ENCODE measurements at places on chromosomes 11 and 22.
A peak's percentile ranks its signal among the peaks of the same experiment; 100 is the strongest.

DNA sequence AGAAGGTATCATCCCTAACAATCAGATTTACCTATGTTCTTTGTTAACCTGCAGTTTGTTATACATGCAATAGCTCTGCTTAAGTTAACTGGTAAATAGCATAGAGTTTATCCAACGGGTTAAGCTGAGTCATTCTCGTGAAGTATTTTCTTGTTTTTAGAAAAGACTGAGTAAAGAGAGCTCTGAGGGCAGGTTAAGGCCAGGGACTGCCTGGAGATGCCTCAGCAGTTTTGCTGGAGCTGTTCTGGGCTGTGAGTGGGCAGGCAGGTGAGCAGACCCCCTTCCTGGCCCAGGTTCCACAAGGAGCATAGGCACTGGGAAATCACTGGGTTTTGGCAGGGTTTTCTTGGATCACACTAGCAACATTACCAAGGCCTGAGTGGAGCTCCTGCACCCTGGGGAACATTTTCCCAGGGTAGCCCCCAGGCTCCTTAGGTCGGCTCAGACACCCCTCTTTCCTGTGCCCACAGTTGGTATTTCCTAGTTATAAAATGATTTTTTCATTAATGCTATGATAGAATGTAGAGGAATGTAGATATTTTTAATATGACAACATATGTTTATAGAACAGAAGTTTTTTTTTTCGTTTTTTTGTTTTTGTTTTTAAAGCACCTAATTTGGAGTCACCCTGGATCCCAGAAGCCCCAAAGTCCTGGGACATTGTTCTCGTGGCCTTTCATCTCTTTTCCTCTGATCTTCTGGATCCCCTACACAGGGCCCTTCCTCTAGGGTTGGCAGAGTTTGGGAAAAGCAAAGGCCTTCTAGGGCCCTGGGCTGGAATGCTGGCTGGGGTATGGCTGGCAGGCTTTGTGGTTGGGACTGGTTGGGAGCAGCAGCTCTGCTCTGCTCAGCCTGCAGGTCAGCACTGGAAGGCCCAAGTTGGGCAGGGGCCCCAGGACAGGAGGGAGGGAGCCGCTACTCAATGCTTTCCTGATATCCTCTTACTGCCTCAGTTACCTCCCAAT is 26.7 kb downstream of the IRAG1 start:
- ATAC-seq, result no peak

GRCh38 chr11:18063862-18064434 is 17.9 kb upstream of the TPH1 start:
- ATAC-seq, result no peak

DNA sequence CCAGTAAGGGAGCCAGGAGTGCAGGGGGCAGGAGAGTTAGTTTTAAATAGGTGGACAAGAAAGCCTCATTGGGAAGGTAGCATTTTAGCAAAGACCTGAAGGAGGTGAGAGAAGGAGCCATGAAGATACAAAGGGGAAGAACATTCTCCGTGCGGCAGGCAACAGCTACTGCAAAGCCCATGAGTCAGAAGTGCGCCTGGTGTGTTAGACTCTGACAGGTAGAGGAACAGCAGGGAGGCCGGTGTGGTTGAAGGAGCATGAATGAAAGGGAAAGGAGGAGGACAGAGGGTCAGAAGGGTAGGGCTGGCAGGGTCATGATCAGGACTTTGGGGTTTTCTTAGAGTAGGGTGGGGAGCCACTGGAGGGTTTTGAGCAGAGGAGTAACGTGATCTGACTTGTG is 34.5 kb upstream of the PAMR1 start:
- no peak for ATAC-seq

GRCh38 chr11:64866173-64866491 is 12.3 kb downstream of the EHD1 start:
- no peak for ATAC-seq

GRCh38 chr11:33912405-33913361 is 20.8 kb upstream of the LMO2 start:
- peak; percentile 85 for ATAC-seq

DNA sequence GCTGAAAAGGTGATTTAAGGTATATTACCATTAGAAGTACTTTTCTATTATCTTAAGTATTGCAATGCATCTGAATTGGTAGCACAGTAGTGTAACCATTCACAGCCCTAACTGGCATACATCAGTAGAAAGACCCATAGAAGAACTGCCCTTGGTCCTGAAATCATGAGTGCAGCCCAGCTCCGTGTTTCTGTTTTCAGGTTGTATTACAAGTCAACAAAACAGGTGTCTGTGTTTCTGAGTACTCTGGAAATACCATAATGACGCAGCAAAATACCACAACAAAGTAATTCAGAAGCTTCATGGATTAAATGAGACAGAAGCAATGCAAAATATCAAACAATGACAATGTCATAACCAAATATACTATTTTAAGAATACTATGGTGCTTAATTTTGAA is 226.3 kb downstream of the OPCML start:
- ATAC-seq, result no peak

GRCh38 chr11:130145975-130146776 is 13.4 kb upstream of the ST14 start:
- ATAC-seq, result peak; percentile 35

- no peak for ATAC-seq
Observed at GRCh38 chr22:20511578-20512229, 4.3 kb downstream of the MED15 start.

DNA sequence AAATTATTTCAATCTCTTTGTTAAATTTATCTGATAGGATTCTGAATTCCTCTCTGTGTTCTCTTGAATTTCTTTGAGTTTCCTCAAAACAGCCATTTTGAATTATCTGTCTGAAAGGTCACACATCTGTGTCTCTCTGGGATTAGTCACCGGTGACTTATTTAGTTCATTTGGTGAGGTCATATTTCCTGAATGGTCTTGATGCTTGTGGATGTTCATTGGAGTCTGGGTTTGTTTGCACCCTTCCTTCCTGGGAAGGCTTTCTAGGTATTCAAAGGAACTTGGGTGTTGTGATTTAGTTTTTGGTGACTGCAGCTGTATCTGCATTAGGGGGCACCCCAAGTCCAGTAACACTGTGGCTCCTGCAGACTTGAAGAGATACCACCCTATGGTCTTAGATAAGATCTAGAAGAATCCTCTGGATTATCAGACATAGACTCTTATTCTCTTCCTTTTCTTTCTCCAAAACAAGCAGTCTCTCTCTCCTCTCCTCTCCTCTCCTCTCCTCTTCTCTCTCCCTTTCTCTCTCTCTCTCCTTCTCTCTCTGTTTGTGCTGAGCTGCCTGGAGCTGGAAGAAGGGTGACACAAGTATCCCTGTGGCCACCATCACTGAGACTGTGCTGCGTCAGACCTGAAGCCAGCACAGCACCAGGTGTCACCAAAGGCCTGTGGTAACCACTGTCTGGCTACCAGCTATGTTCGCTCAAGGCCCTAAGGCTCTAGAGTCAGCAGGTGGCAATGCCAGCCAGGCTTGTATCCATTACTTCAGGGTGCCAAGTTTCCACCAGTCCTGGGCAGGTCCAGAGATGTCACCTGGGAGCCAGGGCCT is 3.3 kb upstream of the HEPN1 start:
- ATAC-seq, result no peak

DNA sequence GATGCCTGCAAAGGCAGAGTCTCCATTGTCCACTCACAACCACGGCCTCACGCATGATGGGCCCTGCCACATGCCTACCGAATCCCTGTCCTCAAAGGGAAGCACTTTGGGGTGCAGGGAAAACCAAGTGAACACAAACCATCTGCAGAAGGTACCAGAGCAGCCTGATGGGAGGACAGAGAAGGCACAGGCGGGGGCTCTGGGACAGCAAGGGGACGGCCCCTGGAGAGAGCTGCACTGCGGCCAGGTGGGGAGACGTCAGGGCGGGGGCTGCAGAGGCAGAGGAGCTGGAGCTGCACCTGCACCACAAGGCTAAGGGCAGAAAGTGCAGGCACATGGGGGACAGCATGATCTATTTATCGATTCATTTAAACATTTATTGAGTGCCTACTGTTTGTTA is 1056.0 kb downstream of the TBC1D22A start:
- no peak for ATAC-seq

- ATAC-seq, result no peak
Observed at GRCh38 chr22:29780748-29781676, 13.8 kb downstream of the UQCR10 start.

GRCh38 chr11:38543311-38543710 is 1945.3 kb upstream of the RAG2 start:
- ATAC-seq, result no peak

DNA sequence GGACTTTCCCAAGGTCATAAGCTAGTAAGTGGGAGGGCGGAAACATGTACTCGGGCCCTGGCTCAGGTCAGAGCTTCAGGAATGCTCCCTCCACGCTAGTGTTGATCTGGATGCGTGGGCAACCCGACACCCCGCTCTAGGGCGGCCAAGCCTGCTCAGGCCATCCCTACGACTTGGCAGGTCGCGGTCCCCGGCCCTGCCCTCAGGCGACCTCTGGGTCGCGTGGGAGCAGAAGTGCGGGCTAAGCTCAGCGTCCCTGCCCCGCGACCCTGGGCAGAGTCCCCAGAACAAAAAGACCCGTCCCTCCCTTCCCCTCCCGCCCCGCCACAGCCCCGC is 781 bp upstream of the TEF start:
- ATAC-seq, result peak; percentile 76

DNA sequence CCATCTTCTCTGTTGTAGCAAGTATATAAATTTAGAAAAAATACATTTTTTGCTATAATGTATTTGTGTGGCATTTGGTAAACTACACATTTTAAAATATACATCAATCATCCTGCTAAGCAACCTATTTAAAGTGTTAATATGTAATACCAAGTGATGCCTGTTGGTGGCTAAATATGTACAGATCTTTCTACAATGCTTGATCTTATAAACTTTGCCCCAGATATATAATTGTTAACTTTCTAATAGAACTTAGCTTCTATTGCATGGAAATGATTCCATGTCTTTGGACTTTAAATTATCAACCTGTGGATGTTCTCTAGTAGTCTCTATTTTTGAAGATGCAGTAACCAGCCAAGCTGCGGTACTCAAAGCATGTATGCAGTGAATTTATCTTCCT is 1260.4 kb upstream of the RAG2 start:
- no peak for ATAC-seq

- no peak for ATAC-seq
Observed at GRCh38 chr11:106585061-106585460, 433.2 kb downstream of the GUCY1A2 start.

DNA sequence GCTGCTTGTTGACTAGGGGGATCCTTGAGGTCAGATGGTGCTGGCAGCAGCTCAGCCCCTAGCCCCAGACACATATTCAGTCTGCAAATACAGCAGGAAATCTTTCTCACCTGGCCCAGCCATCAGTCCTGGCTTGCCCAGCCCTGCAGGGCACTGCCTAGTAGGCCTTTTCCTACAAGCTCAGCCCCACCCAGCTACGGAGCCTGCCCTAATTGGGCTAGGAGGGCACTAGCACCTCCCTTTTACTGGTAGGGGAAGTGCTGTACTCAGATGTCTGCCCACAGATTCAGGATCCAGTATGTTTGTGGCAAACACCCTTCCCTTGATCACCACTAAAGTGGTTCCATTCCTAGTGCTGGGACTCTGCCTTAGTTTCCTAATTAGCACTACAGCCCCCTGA is 257.1 kb upstream of the CADM1 start:
- ATAC-seq, result no peak

DNA sequence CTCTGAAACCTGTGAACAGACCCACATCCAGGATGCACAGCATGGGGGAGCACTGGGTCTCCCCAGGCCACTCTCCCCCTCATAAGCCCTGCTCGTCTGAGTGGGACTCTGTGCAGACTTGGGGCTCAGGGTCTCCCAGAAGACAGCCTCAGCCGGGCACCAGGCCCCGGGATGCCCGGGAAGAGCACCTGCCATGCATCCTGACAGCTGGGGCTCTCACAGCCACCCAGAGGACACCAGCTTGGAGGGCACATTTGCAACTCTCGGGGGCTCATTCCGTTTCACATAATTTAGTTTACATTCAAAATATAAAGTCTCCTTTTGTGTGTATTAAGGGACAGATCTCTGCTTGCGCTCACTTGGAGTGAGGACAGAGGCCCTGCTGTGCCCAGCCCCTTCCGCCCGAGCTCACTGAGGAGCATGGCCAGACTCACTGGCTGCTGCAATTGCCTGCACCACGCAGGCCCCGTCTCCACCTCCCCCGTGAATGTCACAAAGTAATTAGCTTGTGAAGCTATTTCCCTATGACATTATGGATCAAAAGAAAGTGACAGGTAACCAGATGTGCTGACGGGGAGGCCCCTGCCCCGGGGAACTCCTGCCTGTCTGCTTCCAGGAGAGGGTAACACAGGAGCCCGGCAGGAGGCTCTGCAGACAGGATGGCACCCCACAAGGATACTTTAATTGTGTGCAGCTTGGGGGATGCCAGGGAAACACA is 275.6 kb downstream of the BRD1 start:
- no peak for ATAC-seq

DNA sequence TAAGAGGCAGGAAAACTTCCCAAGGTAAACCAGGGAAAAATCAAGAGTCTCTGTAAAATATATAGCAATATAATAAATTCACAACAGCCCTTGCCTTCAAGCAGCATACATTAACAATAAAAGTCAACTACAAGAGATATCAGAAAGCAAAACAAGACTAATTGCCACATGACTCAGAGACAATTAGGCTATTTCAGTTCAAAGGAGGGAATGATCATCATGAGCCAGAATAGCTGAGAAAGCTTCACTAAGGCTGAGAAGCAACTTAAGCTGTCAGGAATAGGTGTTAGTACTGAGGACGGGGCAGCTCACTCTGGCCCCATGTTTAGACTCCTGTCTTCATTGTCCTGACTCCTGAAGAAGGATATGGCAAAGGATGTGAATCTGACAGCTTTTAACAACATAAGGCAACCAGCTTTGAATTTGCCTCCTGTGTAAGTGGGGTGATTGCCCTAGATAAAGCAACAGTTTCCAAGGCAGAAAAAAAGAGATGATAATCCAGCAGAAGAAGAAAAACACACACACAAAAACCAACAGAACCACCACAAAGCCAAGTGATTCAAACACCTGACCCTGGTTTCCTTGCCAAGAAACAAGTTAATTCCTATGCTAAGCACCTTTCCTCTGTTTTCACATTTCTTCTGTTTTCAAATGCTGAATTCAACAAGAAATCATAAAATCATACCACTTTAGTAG is 60.8 kb downstream of the SIK3 start:
- ATAC-seq, result no peak

DNA sequence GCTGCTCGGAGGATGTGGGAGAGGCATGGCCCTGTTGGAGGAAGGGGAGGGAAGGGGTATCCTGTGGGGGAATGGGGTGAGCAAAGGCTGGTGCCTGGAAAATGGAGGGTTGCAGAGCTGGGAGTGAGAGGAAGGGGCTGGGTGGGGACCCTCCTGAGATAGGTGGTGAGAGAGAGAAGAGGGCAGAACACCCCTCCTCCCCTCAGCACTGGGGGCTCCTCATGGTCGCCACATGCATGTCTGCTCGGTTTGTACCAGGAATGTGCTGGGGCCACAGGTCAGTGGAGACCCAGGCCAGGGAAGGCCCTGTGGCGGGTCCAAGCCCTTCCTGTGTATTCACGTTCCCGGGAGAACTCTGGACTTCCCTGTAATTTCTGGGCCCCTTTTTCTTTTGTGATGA is 27.8 kb upstream of the ACR start:
- no peak for ATAC-seq

- no peak for ATAC-seq
Observed at GRCh38 chr22:49983148-49984042, 22.8 kb downstream of the PIM3 start.

All from gastroesophageal sphincter (tissue), 4 donors.